ENCODE measurements at places on chromosomes 5 and 9. TPM values are rescaled to one million over a fixed set of nuclear protein-coding genes. Genes with fewer than 3 reads are reported as not detected.

Gene LHX3
- total RNA-seq: 0.27 TPM

Gene PTRH1
- total RNA-seq: 20.7 TPM

Gene CDKN2AIPNL
- total RNA-seq: 17.8 TPM

Gene PLPPR1
- total RNA-seq: not detected

Gene CYSRT1
- total RNA-seq: 0.27 TPM
